ENCODE measurements at places on chromosomes 7 and 10. TPM values are rescaled to one million over a fixed set of nuclear protein-coding genes. Genes with fewer than 3 reads are reported as not detected.

SORCS3 gene
- total RNA-seq = not detected

GAD2 gene
- total RNA-seq = not detected

FRMD4A gene
- total RNA-seq = 4.3 TPM

CALHM3 gene
- not detected for total RNA-seq

MYL10 gene
- not detected for total RNA-seq

OR2A25 gene
- not detected for total RNA-seq

IGF2BP3 gene
- total RNA-seq = 62.9 TPM

VDAC2 gene
- total RNA-seq = 398 TPM

ARHGEF35 gene
- 0.22 TPM for total RNA-seq

TMEM236 gene
- total RNA-seq = 0.04 TPM

TMEM176B gene
- 0.60 TPM for total RNA-seq

CTAGE8 gene
- 0.11 TPM for total RNA-seq

MET gene
- 0.65 TPM for total RNA-seq

PLAC9 gene
- total RNA-seq = not detected

HELLS gene
- total RNA-seq = 40.8 TPM

IFIT3 gene
- 0.69 TPM for total RNA-seq

POLR3A gene
- 37.0 TPM for total RNA-seq

BICC1 gene
- not detected for total RNA-seq

SPDYE16 gene
- total RNA-seq = not detected

CCDC186 gene
- total RNA-seq = 3.3 TPM

ANKRD2 gene
- not detected for total RNA-seq

All from K562 (cell line).